ENCODE measurements at places on chromosomes 2 and 18.

GRCh38 chr2:64650722-64651338 is 2.9 kb downstream of the SERTAD2 start:
- DNase-seq: no peak

DNA sequence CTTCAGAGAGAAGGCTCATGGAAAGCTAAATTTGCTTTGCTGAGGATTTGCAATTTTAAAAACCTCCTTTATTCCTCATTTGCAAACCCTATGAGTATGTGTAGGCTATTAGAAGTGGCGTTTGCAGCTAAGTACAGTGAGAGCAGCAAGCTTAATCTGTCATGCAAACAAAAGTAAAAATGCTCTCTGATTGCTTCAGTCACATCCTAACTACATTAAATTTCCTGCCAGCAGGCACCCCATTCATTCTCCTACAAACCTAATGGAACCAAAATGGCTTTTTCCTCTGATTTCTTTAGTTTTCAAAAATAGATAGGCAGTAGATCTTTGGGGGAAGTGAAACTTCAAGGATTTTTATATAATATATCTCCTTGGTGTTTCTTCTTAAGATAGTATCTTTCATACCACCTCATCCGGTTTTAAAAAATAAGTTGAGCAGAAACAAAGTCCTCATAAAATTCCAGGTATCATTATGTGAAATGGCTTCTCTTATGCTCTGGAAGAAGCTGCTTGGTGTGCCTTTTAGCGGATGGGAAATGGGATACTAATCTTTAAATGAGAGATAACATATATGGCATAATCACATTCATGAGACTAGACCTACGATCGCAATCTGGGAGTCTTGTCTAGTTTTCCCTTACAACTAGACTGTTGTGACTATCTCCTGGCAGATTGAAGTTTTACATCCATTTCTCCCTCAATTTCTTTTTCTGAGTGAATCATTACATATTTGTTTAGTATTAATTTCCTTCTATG is 49.1 kb downstream of the CLIP4 start:
- no peak for DNase-seq

- peak; percentile 7 for DNase-seq
These were observed 54.4 kb downstream of the STK39 start for GRCh38 chr2:168192839-168193616.

- no peak for DNase-seq
These were observed 73.8 kb downstream of the TMEM18 start for GRCh38 chr2:603427-603826.

GRCh38 chr2:6808426-6808825 is 57.3 kb downstream of the CMPK2 start:
- DNase-seq: no peak

- no peak for DNase-seq
These were observed 13.2 kb downstream of the FN1 start for GRCh38 chr2:215422676-215423075.

Data from effector CD4-positive, alpha-beta T cell (primary cell).